ENCODE measurements at places on chromosomes 2 and 18.

DNA sequence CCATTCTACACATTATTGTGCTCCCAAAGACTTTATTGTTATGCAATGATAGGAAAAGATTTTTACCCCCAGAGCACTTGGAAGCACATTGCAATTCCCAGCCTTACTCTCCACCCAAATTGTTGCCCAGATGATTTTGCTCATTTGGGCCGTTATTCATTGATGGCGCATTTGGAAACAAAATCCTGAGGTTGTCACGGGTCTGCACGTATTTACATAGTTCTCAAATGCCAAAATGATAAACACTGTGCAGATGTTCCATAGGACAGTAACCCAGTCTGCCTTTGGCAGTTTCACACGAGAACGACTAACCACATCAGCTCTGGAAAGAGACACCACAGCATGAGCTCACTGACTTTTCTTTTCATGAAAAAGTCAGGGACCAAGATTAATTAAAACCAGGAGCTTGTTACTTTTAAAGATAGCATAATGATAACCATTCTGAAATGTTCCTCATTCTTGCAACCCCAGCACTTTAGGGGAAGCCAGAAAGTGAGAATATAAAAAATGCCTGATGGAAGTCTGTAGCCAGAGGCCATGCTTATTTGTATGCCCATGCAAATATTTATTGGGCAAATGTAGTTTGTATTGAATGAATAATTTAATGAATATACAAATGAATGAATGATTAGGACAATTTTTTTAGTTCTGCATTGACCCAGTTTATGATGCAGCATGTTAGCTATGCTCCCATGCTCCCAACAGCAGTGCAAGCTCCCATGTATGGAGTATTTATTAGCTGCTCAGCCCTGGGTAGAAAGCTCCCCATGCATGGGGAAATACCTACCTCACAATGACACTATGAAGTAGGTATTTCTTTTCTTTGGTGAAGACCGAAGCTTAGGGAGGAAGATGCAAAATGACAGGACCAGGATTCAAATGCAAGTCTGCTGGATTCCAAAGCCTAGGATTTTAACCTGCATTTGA is 84.6 kb downstream of the MAIP1 start:
- no peak for DNase-seq

- DNase-seq, result no peak
Measured at GRCh38 chr18:2572892-2573291, 1.5 kb downstream of the NDC80 start.

DNA sequence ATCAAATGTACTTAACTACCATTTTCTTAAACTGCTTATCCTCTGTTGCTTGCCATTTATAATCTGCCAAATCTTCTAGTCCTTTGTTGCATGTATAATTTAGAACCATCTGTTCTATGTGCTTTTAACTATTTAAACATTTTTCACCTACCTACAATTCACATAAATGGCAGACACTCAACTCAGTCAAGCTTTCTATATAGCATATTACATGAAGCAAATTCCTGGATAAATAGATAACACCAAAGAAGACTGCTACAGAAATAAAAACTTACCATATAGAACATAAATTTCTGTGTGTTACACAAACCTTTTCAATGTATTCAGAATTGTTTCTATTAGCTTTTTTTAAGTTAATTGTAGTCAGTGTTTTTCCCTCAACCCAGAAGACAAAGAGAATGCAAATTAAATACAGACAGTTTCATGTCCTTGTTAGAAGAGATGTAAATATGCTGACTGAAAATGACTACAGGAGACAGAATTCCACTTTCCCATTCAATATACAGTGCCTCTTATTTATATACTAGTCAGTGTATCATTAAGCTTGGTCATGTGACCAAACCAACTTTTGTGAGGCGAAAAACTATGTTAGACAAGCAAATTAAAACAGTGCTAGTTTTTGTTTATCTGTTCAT is 2.6 kb downstream of the BAZ2B start:
- no peak for DNase-seq

GRCh38 chr18:48845174-48845573 is 105.6 kb downstream of the SMAD7 start:
- DNase-seq, result no peak

- DNase-seq, result no peak
Measured at GRCh38 chr18:58391932-58392323, 237.0 kb downstream of the ALPK2 start.

DNA sequence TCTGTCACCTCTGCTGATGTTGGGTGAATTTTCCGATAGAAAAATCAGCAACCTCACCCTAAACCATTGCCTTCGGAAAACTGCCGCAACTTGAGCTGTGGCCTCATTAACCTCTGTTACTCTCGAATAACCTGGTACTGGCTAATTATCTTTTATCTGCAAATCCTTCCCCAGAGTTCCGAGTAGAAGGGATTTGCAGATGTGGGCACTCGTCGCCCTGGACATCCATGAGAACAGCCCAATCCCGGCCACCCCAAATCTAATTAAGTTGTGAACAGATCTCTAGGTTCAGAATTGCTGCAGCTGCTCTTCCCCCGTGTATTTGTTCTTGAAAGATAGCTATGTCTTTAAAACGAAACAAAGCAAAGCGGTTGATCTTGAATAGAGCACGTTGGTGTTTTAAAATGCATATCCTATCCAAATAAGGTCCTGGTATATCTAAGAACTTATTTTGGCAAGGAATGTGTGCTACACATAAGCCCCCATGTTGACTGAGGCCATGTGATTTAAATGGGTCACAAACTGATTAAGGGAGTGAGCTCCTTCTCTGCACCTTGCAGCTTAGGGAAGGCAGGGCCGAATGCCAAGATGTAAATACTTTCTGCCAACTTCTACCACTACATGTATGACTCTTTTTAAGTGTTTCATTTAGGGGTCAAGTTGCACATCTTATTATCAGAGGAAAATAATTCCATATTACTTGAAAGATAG is 88.2 kb downstream of the MTCL1 start:
- DNase-seq, result no peak

- no peak for DNase-seq
Measured at GRCh38 chr2:234388591-234388990, 108.3 kb downstream of the ARL4C start.

DNA sequence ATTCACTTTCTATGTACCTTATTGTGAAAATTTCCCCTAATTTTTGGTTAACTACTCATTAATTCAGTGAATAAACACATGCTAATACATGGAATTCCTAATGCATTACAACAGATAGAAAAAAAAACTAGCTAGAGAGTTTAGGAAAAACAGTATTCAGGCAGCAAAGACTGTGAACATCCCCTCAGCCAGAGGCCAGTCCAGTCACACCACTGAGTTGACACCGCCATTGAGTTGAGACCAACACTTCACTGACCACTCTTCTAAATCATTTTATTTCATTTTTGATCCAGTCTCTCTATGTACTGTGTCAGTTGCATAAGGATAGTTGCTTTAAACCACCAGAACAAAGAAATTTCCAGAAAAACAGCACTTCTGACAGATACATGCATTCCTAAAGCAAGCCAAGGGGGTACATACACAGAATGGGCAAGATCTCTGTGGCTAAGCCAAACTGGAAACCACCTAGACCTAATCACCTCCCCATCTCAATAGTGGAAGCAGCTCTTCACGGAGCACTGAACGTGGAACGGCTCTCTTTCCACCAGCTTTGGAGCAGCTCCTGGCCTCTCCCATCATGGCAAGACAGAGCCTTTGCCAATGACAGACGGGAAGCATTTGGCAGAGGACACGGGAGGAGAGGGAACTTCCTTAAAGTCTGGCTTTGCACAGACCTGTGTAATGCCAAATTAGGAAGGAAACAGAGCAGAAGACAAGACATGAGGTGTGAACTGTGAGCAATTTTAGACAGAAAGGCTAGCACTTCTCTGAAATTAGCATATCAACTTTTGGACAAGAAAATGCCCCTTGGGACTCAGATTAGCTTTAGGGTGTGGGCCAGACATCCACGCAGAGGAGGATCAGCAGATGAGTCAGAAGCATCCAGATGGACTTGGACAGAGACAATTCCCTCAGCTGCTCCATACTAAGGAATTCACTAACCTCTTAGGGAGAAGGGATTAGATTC is 36.4 kb downstream of the CACNB4 start:
- DNase-seq, result no peak

DNA sequence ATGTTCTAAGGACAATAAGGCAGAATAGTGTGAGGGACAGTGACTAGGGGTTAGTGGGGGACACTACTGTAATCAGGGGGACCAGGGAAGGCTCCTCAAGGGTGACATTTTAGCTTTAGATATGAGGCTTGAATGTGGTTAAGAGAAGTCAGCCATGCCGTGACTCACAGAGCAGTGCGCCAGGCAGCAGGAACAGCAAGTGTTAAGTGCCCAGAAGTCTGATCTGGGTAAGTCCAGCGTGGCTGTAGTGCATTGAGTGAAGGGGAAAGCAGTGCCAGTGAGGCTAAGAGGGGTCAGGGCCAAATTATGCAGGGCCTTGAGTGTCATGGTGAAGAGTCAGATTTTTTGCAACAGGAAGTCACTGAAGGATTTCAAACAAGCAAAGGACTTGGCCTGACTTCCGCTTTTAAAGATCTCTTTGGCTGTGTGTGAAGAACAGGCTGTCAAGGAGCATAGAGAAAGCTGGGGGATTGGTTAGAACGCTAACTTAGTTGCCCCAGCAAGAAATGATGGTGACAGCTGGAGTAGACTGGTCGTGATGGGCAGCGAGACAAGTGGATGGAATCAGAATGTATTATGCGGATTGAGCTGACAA is 151.5 kb downstream of the MSH2 start:
- no peak for DNase-seq

- DNase-seq, result no peak
Measured at GRCh38 chr18:58491113-58491696, 137.7 kb downstream of the ALPK2 start.
